ENCODE measurements at places on chromosomes 1 and 21.

DNA sequence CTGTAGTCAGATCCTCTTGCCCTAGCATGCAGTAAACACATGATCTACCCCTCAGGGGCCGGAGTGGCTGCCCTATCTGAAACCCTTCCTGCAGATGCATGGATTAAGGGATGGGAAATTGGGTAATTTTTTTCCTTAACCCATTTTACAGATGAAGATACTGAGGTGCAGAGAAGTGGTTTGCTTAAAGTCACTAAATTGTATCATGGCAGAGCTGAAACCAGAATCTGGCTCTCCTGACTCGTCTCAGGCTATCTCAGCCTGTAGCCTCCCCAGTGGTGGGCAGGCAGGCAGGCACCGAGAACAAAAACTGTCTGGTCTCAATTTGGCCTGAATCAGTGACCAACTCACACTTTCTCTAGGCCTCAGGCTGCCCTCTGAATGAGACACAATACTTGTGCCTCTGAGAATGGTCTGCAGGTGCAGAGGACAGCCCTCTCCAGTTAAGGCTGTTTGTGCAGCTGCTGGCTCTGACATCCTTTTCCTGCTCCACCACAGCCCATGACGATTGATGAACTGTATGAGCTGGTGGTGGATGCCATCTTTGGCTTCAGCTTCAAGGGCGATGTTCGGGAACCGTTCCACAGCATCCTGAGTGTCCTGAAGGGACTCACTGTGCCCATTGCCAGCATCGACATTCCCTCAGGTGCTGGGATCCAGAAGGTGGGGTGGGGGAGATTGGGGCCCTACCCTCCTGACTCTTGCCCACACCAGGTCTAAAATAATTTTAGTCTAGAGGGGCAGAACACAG lies 1.5 kb downstream of the NAXE start:
- no peak for DNase-seq

GRCh38 chr1:12477314-12477713 lies 140.7 kb downstream of the DHRS3 start:
- DNase-seq = no peak

GRCh38 chr1:240171907-240172306 lies 80.2 kb downstream of the FMN2 start:
- no peak for DNase-seq

GRCh38 chr1:115191691-115192090 lies 102.4 kb upstream of the TSPAN2 start:
- DNase-seq = no peak

DNA sequence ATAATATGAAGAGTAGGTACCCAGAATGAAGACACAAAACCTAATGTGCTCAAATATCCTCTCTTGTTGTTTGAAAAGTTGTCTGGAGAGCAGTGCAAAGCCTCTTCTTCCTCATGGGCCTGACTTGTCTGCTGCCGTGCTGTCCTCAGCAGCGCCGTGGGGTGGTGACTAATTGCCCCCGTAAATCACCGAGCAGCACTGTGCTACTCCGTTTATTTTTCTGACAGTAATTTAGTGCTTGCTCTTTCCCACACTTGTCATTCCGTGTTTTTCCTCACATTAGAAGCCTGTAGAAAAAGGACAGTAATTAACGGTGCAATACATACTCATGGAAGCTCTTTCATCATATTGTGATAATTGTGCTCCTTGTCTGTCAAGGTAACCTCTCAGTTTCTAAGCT lies 114.8 kb upstream of the BARHL2 start:
- DNase-seq = no peak

- no peak for DNase-seq
Observed at GRCh38 chr1:207463021-207463420, 8.9 kb downstream of the CR2 start.

DNA sequence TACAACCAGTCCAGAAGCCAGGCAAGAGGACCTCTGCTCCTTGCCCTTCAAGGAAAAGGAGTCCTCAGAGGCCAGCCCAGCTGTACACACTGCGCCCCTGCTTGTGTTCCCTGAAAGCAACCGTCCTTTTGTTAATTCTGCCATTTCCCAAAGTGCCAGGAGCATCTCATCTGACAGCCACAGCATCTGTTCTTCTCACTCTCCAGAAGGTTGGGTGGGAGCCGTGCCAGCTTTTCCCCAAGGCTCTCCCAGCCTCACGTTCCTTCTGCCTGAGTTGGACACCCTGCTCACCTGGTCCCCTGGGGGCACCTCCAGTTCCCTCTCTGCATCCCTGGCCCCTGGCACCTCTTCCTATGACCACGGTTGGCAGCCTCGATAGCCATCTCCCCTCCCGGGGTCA lies 10.5 kb upstream of the CNTN2 start:
- no peak for DNase-seq

GRCh38 chr1:93448983-93449804 lies 1.3 kb downstream of the FNBP1L start:
- DNase-seq = no peak

DNA sequence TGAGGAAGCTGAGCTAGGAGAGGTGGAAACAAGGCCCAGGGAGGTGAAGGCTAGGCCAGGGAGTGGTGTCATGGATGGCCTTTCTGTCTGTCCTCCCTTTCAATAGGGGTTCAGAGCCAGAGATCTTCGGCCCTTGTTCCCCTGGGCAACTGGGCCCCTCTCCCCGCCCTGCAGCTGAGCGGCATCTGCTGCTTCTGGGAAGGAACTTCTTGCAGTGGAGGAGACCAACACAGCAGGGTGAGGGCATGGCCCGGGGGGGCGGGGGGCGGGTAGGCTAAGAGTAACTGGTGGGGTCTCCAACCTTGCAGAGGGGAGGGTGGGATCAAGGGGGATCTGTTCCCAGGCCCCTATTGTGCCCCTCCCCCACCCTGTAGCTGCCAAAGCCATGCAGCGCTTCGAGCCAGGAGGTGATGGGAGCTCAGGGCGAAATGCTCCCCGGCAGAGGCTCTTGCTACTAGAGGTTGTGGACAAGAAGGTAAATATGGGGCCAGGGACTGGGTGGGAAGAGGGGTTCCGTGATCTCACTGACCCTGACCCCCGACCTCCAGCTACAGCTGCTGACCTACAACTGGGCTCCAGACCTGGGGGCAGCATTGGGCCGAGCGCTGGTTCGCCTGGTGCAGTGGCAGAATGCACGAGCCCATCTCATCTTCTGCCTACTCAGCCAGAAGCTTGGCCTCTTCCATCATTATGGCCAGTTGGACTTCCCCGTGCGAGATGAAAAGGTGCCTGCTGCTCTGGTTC lies 11.7 kb downstream of the HYI start:
- DNase-seq = no peak
